ENCODE measurements at places on chromosomes 6 and 20.

DNA sequence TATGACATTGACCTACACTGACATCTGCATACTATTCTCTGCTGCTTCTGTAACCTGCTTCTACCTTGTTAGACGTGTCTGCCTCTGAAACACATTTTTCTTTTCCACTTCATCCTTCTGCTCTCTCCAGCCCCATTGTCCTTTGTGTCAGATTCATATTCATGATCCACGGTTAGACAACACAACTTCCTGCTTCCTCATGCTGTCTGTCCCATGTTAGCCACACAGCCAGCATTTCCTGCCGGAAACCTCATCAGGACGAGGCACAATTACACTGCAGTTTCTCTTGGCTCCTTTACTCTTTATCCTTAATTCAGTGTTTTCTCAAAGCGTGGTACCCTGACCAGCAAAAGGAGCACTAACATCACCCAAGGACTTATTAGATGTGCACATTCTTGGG is 150.2 kb downstream of the TBC1D7 start:
- no peaks in the 10 kb centered on the region for H3K36me3 ChIP-seq
- no peak for DNase-seq
- H3K27me3 ChIP-seq = no peaks in the 10 kb centered on the region
- no peak overlapping the region for H3K27ac ChIP-seq
- H3K4me3 ChIP-seq = no peak overlapping the region
- H3K4me1 ChIP-seq = no peaks in the 10 kb centered on the region

DNA sequence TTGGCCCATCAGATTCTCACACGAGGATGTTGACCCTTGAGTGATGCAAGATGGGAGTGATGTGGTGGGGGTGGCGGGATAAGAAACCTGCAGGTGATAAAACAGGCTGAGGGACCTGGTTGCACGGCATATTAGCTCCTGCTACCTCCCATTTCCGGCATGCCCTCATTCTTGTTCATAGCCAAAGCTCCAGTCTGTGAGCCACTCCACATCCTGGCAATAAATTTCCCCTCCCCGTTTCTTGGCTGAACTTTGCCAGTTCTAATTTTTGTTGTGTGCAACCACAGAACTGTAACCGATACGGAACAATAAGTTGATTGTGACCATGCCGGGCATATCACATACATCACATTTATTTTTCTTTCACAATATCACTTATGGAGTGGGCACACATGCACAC is 41.6 kb upstream of the NFATC2 start:
- no peak for DNase-seq
- H3K36me3 ChIP-seq = no peaks in the 10 kb centered on the region
- H3K27me3 ChIP-seq = no peaks in the 10 kb centered on the region
- no peak overlapping the region for H3K4me3 ChIP-seq

GRCh38 chr20:53565254-53565653 is 28.4 kb downstream of the ZNF217 start:
- peaks cover 4% of the 10 kb centered on the region for H3K4me1 ChIP-seq
- H3K4me3 ChIP-seq = no peak overlapping the region
- peaks cover 38% of the 10 kb centered on the region for H3K36me3 ChIP-seq
- H3K27ac ChIP-seq = no peak overlapping the region
- no peaks in the 10 kb centered on the region for H3K27me3 ChIP-seq

DNA sequence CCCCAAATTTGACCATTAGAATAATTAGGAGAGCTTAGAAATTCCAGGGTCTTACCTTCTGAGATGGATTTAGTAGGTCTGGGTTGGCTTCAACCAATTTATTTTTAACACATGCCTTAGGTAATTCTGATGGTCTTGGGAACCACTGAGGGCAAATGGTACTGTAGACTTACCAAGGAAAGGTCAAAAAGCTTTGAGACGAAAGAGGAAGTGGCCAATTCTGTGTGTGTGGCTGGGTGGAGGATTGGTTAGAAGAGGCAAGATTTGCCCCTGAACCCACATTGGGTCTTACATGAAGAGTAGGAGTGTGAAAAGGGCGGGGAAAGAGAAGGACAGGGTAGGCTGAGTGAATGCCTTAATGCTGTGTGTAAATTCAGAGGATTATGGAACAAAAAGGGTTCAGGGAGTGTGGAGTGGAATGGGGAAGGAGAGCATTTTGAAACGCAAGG is 2.7 kb downstream of the ITCH start:
- H3K4me3 ChIP-seq = no peak overlapping the region
- peaks cover 57% of the 10 kb centered on the region for H3K4me1 ChIP-seq
- no peaks in the 10 kb centered on the region for H3K27me3 ChIP-seq
- DNase-seq = no peak
- H3K27ac ChIP-seq = no peak overlapping the region
- H3K36me3 ChIP-seq = peaks cover 14% of the 10 kb centered on the region

DNA sequence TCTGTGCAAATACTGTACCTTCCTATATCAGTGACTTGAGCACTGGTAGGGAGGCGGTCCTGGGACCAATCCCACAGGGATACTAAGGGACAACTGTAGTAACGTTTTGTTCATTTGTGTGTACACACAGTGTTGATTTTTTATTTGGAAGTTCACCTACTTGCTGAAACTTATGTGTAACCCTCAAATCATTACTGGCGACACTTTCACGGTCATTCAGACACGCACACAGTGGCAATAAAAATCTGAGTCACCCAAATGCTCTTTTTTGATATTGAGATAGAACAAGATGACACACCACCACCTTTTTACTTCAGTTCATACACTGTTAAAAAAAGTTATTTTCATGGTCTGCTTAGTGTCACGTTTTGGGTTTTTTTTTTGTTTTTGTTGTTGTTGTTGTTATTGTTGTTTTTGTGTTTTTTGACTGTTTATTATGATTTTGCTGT is 79.8 kb downstream of the QKI start:
- no peaks in the 10 kb centered on the region for H3K27me3 ChIP-seq
- no peak for DNase-seq
- H3K4me3 ChIP-seq = no peak overlapping the region
- no peaks in the 10 kb centered on the region for H3K36me3 ChIP-seq
- H3K4me1 ChIP-seq = peaks cover 46% of the 10 kb centered on the region
- no peak overlapping the region for H3K27ac ChIP-seq

GRCh38 chr20:53328961-53329360 is 264.7 kb downstream of the ZNF217 start:
- no peak overlapping the region for H3K4me3 ChIP-seq
- H3K27ac ChIP-seq = no peak overlapping the region

GRCh38 chr20:14012671-14013070 is 17.4 kb downstream of the MACROD2 start:
- no peak overlapping the region for H3K27ac ChIP-seq
- H3K36me3 ChIP-seq = no peaks in the 10 kb centered on the region
- no peak for DNase-seq
- no peak overlapping the region for H3K4me3 ChIP-seq
- H3K27me3 ChIP-seq = no peaks in the 10 kb centered on the region

- H3K27me3 ChIP-seq = no peaks in the 10 kb centered on the region
- peaks cover 48% of the 10 kb centered on the region for H3K4me1 ChIP-seq
- peak overlapping the region; percentile 94 for H3K27ac ChIP-seq
- H3K4me3 ChIP-seq = peak overlapping the region; percentile 94
- H3K36me3 ChIP-seq = no peaks in the 10 kb centered on the region
Measured at GRCh38 chr6:20211941-20212391, 303 bp downstream of the MBOAT1 start.

- H3K27me3 ChIP-seq = no peaks in the 10 kb centered on the region
- no peaks in the 10 kb centered on the region for H3K4me1 ChIP-seq
- no peaks in the 10 kb centered on the region for H3K36me3 ChIP-seq
- H3K4me3 ChIP-seq = no peak overlapping the region
- no peak for DNase-seq
Measured at GRCh38 chr6:42349753-42350511, 101.8 kb downstream of the TRERF1 start.

DNA sequence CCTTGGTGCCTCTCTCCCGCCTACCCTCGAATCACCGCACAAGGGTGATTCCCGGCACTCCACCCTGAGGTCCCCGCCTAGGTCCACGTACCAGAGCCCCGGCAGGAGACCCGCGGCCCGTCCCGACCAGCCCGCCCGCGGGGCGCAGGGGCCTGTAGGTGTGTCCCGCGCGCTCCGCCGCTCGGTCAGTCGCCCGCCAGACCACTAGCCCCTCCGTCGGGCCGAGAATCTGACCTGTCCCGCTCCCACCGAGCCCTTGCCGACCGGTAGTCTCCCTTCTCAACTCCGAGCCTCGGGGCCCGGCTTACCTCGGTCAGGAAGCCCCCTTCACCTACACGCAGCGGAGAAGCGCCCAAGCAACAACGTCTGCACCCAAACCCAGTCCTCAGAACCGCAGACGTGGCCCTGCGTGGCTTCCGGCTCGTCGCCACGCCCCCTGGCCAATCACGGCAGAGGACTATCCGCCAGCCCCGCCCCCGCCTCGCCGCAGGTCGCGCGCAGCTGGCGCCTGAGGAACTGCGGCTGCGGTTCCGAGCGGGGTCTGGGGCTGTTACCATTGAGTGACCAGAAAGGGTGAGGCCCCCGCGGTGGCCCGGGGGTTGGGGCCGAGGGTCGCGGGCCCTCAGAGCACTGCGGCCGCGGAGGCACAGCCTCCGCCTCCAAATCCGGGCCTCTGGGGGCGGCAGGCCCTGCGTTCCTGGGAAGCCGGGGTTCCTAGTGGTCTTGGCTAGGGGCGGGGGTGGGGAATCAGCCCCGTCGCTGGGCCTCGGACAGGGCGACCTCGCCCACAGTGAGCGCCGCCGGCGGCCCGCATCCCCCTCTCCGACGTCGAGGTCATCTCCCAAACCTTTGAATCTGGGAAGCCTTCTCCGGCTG is at the start of the genes PGM3 and RWDD2A:
PGM3 (minus strand) TSS at position 395 of the 876 bp plus-strand sequence. CDS start 2,253 bp downstream, outside the sequence.
RWDD2A (plus strand) TSS at position 487 of the 876 bp plus-strand sequence. CDS start 1,095 bp downstream, outside the sequence.
- peaks cover 2% of the 10 kb centered on the region for H3K36me3 ChIP-seq
- peaks cover 43% of the 10 kb centered on the region for H3K4me1 ChIP-seq
- DNase-seq = no peak
- no peaks in the 10 kb centered on the region for H3K27me3 ChIP-seq
- peak within 1 kb of the TSS; percentile 74 for H3K27ac ChIP-seq

- no peaks in the 10 kb centered on the region for H3K27me3 ChIP-seq
- H3K4me3 ChIP-seq = no peak overlapping the region
- H3K27ac ChIP-seq = no peak overlapping the region
- DNase-seq = no peak
Measured at GRCh38 chr20:11128220-11128718, 454.5 kb upstream of the JAG1 start.

GRCh38 chr6:36436466-36436865 is 6.2 kb downstream of the PXT1 start:
- no peak for DNase-seq
- H3K36me3 ChIP-seq = no peaks in the 10 kb centered on the region
- H3K27ac ChIP-seq = no peak overlapping the region
- no peaks in the 10 kb centered on the region for H3K27me3 ChIP-seq
- H3K4me3 ChIP-seq = no peak overlapping the region

DNA sequence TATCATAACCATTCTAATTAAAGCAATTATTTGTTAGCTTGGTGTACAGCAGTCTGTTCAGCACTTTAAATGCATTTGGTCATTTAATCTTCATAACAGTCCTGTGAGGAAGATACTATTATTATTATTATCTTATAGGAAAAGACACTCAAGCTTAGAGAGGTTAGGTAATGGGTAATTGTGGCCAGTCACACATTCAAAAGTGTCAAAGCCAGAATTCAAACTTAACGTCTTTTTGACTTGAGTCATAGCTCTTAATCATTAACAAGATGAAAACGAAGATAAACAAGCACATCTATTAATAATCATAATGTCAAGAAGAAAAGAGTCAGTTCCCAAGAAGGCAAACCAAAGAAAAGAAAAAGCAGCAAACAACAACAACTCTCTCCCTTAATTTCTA is 251.0 kb downstream of the SYNE1 start:
- H3K4me1 ChIP-seq = peaks cover 9% of the 10 kb centered on the region
- no peak for DNase-seq
- H3K27me3 ChIP-seq = no peaks in the 10 kb centered on the region
- no peaks in the 10 kb centered on the region for H3K36me3 ChIP-seq
- no peak overlapping the region for H3K4me3 ChIP-seq
- H3K27ac ChIP-seq = no peak overlapping the region

DNA sequence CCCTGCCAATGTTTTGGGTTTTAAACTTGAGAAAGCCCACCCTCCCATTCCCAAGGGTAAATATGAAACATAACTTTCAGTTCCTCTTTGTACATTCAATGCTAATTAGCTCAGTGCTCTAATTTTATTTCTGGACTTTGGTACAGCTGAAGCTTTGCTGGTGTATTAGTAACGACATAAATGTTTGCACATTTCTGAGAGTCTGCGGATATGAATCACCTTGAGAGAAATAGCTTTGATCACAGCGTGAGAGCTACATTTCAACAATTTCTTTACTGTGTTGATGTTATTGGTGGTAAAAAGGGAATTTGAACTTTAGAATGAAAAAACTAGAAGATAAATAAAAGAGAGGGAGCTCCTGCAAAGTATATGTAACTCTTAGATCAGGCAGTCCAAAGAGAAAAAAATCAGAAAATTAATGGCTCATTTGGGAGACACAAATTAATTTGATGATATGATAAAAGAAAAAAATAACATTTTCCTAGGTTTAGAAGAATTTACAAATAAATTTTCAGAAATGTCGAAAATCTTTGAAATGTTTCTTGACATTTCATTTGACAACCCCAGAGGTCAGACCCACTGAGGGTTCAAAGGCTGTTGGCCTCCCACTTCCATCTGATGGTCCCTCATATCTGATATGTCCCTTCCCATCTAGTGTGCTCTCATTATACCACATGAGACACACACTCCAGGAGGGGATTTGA is 38.5 kb upstream of the CAP2 start:
- no peak for DNase-seq
- H3K36me3 ChIP-seq = no peaks in the 10 kb centered on the region
- H3K4me3 ChIP-seq = no peak overlapping the region
- no peaks in the 10 kb centered on the region for H3K27me3 ChIP-seq
- no peaks in the 10 kb centered on the region for H3K4me1 ChIP-seq

DNA sequence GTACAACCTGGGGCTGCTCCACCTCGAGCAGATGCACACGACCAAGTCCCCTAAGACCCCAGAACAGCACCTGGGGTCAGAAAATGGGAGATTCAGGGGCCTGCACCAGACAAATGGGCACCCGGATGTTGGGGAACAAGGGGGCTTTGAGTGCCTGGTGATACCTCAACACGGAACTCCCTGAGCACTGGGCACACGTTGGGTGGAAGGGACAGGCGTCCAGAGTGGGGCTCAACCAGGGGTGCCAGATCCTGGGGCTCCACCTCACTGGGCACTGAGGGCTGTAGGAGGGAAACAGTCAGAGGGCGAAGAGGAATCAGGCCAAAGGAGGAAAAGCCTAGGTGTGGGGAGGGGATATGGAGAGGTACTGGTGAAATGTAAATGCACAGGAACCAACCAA is 33.5 kb upstream of the SPAG4 start:
- no peaks in the 10 kb centered on the region for H3K27me3 ChIP-seq
- no peak for DNase-seq
- H3K4me3 ChIP-seq = no peak overlapping the region
- no peaks in the 10 kb centered on the region for H3K36me3 ChIP-seq

- no peaks in the 10 kb centered on the region for H3K27me3 ChIP-seq
- H3K27ac ChIP-seq = no peak overlapping the region
- DNase-seq = no peak
- no peaks in the 10 kb centered on the region for H3K36me3 ChIP-seq
Measured at GRCh38 chr6:68086199-68086598, 548.9 kb upstream of the ADGRB3 start.
